Endothelial cell (in vitro differentiated cells): ENCODE measurements at places on chromosomes 6 and 20.
A peak's percentile ranks its signal among the peaks of the same experiment; 100 is the strongest.

- no peak overlapping the region for H3K27ac ChIP-seq
- no peak for DNase-seq
- H3K36me3 ChIP-seq, result no peaks in the 10 kb centered on the region
- H3K4me3 ChIP-seq, result no peak overlapping the region
Measured at GRCh38 chr6:142459271-142459670, 157.5 kb downstream of the ADGRG6 start.

GRCh38 chr20:56540415-56540814 is 7.4 kb downstream of the FAM209B start:
- H3K27ac ChIP-seq, result no peak overlapping the region
- H3K4me1 ChIP-seq, result no peaks in the 10 kb centered on the region
- H3K36me3 ChIP-seq, result no peaks in the 10 kb centered on the region

GRCh38 chr20:52936351-52937340 is 35.5 kb upstream of the TSHZ2 start:
- no peak for DNase-seq
- H3K36me3 ChIP-seq, result no peaks in the 10 kb centered on the region
- no peaks in the 10 kb centered on the region for H3K27me3 ChIP-seq

DNA sequence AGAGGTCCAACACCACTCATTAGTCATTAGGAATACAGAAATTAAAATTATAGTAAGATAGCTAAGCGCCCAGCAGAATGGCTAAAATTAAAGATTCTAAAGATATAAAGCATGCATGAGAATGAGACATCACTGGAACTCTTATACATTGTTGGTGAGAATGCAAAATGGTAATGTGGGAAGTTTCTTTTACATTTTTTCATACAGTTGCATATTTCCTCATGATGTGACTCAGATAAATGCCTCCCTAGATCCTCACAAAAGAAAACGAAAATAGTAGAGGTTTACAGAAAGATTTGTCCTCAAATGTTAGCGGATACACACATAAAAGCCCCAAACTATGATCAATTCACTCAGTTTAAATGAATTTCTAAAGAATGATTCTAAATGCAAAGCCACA is 633.7 kb upstream of the GJE1 start:
- DNase-seq, result no peak
- no peaks in the 10 kb centered on the region for H3K4me1 ChIP-seq
- no peaks in the 10 kb centered on the region for H3K27me3 ChIP-seq
- H3K4me3 ChIP-seq, result no peak overlapping the region
- peaks cover under 1% of the 10 kb centered on the region for H3K36me3 ChIP-seq
- no peak overlapping the region for H3K27ac ChIP-seq

DNA sequence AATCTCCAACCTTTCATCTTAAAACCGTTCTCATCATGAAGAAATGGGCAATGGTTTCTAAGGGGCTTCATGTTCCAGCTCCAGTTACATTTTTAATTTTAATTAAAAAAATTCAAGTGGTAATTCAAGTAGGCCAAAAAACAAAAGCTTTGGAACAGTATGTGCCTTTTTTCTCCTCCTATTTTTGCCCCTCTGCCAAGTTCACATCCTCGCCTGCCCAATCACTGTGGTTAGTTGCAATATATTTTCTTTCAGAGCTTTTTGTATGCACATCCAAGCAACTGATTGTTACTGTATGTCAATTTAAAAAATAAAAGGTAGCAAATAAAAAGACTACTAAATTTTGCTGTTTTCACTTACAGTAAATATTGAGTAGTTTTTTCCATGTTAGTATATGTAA is 99.8 kb upstream of the B3GAT2 start:
- no peaks in the 10 kb centered on the region for H3K4me1 ChIP-seq
- DNase-seq, result no peak

GRCh38 chr6:160128125-160128683 is 6.6 kb downstream of the SLC22A1 start:
- H3K27ac ChIP-seq, result no peak overlapping the region
- no peak for DNase-seq
- H3K36me3 ChIP-seq, result peaks cover 22% of the 10 kb centered on the region
- peaks cover 4% of the 10 kb centered on the region for H3K27me3 ChIP-seq

- H3K27me3 ChIP-seq, result peaks cover 1% of the 10 kb centered on the region
- H3K36me3 ChIP-seq, result peaks cover 7% of the 10 kb centered on the region
- DNase-seq, result peak; percentile 57
- peaks cover 2% of the 10 kb centered on the region for H3K4me1 ChIP-seq
Measured at GRCh38 chr6:30219244-30219643, 6.0 kb upstream of the TRIM26 start.

- H3K27me3 ChIP-seq, result peaks cover 6% of the 10 kb centered on the region
- H3K36me3 ChIP-seq, result peaks cover 34% of the 10 kb centered on the region
- H3K4me3 ChIP-seq, result no peak overlapping the region
- H3K27ac ChIP-seq, result no peak overlapping the region
Measured at GRCh38 chr6:160121981-160122380, 366 bp downstream of the SLC22A1 start.

- DNase-seq, result no peak
- no peaks in the 10 kb centered on the region for H3K27me3 ChIP-seq
- no peak overlapping the region for H3K27ac ChIP-seq
Measured at GRCh38 chr6:23951691-23952090, 174.3 kb upstream of the NRSN1 start.

DNA sequence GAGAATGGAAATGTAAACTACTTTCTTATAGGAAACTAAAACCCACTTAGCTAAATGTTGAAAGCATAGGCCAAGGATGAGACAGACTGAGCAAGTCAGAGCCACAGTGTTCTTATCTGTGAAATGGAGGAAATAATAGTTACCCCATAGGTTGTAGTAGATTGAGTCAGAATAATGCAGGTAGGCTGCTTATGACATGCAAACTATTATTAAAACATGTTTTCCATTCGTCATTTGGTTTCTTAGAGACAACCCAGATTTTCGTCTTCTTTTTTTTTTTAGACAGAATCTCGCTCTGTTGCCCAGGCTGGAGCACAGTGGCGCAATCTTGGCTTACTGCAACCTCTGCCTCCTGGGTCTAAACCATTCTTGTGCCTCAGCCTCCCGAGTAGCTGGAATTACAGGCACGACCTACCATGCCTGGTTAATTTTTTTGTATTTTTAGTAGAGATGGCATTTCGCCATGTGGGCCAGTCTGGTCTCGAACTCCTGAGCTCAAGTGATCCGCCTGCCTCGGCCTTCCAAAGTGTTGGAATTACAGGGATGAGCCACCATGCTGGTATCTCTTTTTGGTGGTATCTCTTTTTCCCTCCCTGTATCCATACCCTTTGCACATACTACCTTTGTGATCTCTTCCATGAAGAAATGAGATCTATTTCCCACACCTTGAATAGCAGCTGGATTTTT is 196.5 kb upstream of the ZNF217 start:
- H3K4me3 ChIP-seq, result no peak overlapping the region
- no peaks in the 10 kb centered on the region for H3K36me3 ChIP-seq
- H3K27me3 ChIP-seq, result peaks cover 4% of the 10 kb centered on the region
- DNase-seq, result no peak
- H3K27ac ChIP-seq, result no peak overlapping the region
- H3K4me1 ChIP-seq, result peaks cover 17% of the 10 kb centered on the region

GRCh38 chr6:111691345-111692225 is 85.9 kb upstream of the TRAF3IP2 start:
- peak overlapping the region; percentile 28 for H3K4me3 ChIP-seq
- H3K4me1 ChIP-seq, result peaks cover 9% of the 10 kb centered on the region
- peaks cover 23% of the 10 kb centered on the region for H3K27me3 ChIP-seq
- peaks cover 75% of the 10 kb centered on the region for H3K36me3 ChIP-seq
- DNase-seq, result no peak

DNA sequence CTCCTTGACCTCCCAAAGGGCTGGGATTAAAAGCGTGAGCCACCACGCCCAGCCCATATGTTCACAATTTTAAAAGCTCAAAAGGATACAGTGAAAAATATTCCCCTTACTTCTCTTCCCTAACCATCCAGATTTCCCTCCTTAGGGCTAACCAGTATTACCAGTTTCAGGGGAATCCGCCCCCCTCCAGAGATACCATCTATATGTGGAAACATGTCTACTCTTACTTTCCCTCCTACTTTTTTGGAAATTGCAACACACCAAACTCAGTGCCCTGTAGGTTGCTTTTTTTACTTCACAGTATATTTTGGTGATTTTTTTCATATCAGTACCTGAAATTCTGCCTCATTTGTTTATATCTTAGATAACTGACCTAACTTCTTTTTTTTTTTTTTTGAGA is 6.9 kb upstream of the RPL10A start:
- no peaks in the 10 kb centered on the region for H3K4me1 ChIP-seq
- H3K4me3 ChIP-seq, result peak overlapping the region; percentile 73
- H3K27ac ChIP-seq, result peak overlapping the region; percentile 67

DNA sequence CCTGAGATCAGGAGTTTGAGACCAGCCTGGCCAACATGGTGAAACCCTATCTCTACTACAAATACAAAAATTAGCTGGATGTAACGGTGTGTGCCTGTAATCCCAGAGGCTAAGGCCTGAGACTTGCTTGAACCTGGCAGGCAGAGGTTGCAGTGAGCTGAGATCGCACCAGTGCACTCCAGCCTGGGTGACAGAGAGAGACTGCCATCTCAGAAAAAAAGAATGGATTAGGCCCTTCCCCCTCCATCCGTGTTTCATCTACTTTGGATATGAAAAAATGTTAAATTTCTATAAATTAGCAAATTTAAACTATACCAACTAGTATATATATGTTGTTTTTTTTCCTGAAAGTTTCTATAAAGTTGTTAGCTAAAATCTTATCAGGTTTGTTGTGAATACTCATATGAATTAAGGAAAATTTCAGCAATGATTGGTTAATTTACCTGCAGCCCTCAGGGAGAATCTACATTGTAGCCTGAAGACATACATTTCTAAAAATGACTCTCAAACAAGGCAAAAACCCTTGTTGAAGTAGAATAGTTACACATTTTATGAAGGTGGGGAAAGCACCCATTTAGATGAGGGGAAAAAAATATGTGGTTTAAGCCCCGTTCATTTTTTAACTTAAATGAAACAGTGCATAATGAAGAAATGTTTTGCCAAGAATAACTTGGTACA is 120.9 kb downstream of the TIAM2 start:
- no peak overlapping the region for H3K27ac ChIP-seq
- DNase-seq, result no peak
- H3K36me3 ChIP-seq, result no peaks in the 10 kb centered on the region
- H3K4me3 ChIP-seq, result no peak overlapping the region

DNA sequence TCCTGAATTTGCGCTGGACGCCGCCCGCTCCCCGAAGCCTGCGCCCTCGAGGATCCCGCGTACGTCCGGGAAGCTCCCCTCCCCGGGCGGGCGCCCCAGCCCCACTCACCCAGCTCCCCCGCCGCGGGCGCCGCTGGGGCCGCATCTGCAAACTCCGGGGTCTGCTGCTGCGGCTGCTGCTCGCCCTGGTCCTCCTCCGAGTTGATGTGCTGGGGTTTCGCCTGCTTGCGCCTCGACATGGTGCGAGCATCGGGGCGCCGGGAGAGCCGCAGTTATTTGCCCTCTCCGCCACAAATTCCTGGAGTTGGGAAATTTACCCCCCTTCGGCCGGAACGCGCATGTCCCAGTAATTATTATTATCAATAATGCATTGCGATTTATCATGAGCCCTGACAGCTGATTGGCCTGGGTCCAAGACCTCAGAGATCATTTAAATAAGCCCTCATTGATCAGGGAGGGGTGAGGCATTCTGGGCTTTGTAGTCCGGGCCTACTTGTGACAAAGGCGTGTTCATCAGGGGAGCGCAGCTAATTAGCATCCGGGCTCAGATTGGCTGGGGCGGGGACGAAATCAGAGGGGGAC is at the start of gene SALL4:
Gene SALL4, minus strand, starts transcription at position 352 of the 582 bp plus-strand sequence. Its CDS starts 113 bp downstream, at position 239.
- H3K4me3 ChIP-seq, result peak within 1 kb of the TSS; percentile 98
- H3K27ac ChIP-seq, result peak within 1 kb of the TSS; percentile 81
- H3K27me3 ChIP-seq, result peaks cover 4% of the 10 kb centered on the region
- DNase-seq, result peak; percentile 70
- no peaks in the 10 kb centered on the region for H3K36me3 ChIP-seq

DNA sequence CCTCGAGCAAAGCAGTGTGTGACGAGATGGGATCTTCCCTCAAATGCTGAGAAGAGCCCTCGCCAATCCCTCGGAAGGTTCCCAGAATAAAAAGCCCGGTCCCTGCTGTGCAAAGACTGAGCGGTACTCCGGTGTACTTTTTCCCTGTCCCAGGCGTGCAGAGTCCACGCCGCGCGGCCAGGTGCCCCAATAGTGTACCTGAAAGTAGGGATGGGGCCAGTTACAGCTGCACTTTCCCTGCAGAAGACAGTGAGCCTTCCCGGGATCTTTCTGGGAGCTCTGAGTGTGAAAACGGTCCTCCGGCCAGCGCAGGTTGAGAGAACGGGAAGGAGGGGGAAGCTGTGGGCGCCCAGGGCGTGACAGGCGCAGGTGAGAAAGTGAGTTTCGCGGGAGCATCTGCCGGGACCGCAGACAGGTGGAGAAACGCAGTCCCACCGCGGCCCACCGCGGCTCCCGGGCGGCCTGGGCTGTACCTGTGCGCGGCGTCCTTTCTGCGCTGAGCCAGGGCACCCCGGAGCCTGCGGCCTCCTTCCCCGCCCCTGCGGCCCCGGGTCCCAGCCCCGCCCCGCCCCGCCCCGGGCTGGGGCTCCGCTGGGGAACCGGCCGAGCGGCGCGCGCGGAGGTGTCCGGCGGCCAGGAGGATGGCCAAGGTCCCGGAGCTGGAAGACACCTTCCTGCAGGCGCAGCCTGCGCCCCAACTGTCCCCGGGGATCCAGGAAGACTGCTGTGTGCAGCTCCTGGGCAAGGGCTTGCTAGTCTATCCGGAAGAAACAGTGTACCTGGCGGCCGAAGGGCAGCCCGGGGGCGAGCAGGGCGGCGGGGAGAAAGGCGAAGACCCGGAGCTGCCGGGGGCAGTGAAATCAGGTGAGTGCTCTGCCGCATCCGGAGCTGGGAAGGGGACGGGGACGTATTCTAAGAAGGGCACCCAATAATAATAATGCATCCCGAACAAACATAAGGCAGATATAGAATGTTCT is at the start of gene RFX6:
Gene RFX6, plus strand, starts transcription at position 608 of the 977 bp plus-strand sequence. Its CDS starts 34 bp downstream, at position 642.
- H3K36me3 ChIP-seq, result peaks cover 4% of the 10 kb centered on the region
- H3K27ac ChIP-seq, result no peak within 1 kb of the TSS
- peak; percentile 16 for DNase-seq
- H3K27me3 ChIP-seq, result peaks cover 14% of the 10 kb centered on the region

GRCh38 chr6:131255911-131256310 is 120.6 kb downstream of the AKAP7 start:
- H3K4me1 ChIP-seq, result peaks cover 9% of the 10 kb centered on the region
- H3K36me3 ChIP-seq, result no peaks in the 10 kb centered on the region
- no peak overlapping the region for H3K27ac ChIP-seq
- H3K4me3 ChIP-seq, result no peak overlapping the region
- no peaks in the 10 kb centered on the region for H3K27me3 ChIP-seq
- DNase-seq, result no peak

- no peak overlapping the region for H3K27ac ChIP-seq
- peaks cover 1% of the 10 kb centered on the region for H3K27me3 ChIP-seq
- no peak overlapping the region for H3K4me3 ChIP-seq
- peaks cover 20% of the 10 kb centered on the region for H3K36me3 ChIP-seq
- DNase-seq, result no peak
- peaks cover 25% of the 10 kb centered on the region for H3K4me1 ChIP-seq
Measured at GRCh38 chr20:37994512-37994911, 38.7 kb downstream of the TTI1 start.

- no peak overlapping the region for H3K27ac ChIP-seq
- peaks cover 34% of the 10 kb centered on the region for H3K4me1 ChIP-seq
- H3K27me3 ChIP-seq, result peaks cover 3% of the 10 kb centered on the region
- no peak overlapping the region for H3K4me3 ChIP-seq
Measured at GRCh38 chr6:148405894-148406293, 63.3 kb downstream of the SASH1 start.

- H3K27me3 ChIP-seq, result peaks cover 21% of the 10 kb centered on the region
- no peaks in the 10 kb centered on the region for H3K4me1 ChIP-seq
- no peak for DNase-seq
- H3K36me3 ChIP-seq, result peaks cover 42% of the 10 kb centered on the region
- H3K27ac ChIP-seq, result no peak overlapping the region
Measured at GRCh38 chr6:33665957-33666356, 44.8 kb downstream of the ITPR3 start.

- H3K27ac ChIP-seq, result no peak overlapping the region
- H3K4me3 ChIP-seq, result no peak overlapping the region
- no peak for DNase-seq
- H3K4me1 ChIP-seq, result peaks cover 15% of the 10 kb centered on the region
Measured at GRCh38 chr6:31489086-31489485, 8.9 kb upstream of the MICB start.
